Hepatocyte (in vitro differentiated cells): ENCODE measurements at places on chromosomes 2 and 18. TPM values are rescaled to one million over a fixed set of nuclear protein-coding genes. Genes with fewer than 3 reads are reported as not detected.

- no peaks in the 10 kb centered on the region for H3K36me3 ChIP-seq
- peak; percentile 89 for DNase-seq
- H3K4me1 ChIP-seq: no peaks in the 10 kb centered on the region
- H3K4me3 ChIP-seq: peak within 1 kb of the TSS; percentile 62
These were observed at the start of gene GALNT13 for GRCh38 chr2:153871231-153872221. TSS of gene GALNT13 (plus strand) at chr2:153871922.

DNA sequence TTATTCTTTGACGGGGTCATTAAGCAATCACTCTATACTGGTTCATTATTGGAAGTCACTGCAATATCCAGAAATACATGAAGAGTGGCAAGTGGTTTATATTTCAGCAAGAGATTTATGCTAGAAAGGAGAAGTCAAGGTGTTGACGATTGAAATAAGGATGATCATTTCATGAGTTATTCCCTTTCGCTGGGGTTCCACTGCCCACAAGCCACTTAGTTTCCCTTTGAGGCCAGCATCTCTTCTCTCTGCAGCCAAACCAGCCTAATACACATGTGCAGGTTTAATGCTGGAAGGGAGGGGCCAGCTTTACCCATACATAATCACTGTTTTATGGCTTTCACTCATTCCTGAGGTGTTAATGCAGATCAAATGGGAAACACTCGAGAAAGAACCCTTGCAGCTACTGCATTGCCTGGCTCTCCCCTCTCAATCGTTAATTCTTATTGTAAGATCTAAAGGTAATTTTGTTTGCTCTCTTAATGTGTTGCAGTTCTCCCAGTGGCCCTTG, 108.4 kb downstream of the MEIS1 start:
- no peaks in the 10 kb centered on the region for H3K27me3 ChIP-seq
- no peak overlapping the region for H3K4me3 ChIP-seq
- H3K4me1 ChIP-seq: peaks cover 6% of the 10 kb centered on the region
- H3K36me3 ChIP-seq: no peaks in the 10 kb centered on the region
- DNase-seq: no peak
- H3K27ac ChIP-seq: no peak overlapping the region

GRCh38 chr2:100321179-100321865, 979 bp downstream of the LONRF2 start:
- no peak overlapping the region for H3K27ac ChIP-seq
- peak overlapping the region; percentile 55 for H3K4me3 ChIP-seq
- H3K36me3 ChIP-seq: no peaks in the 10 kb centered on the region
- DNase-seq: peak; percentile 81
- peaks cover 56% of the 10 kb centered on the region for H3K27me3 ChIP-seq

GRCh38 chr2:30208453-30208852, 22.9 kb upstream of the LBH start:
- DNase-seq: peak; percentile 86
- no peaks in the 10 kb centered on the region for H3K27me3 ChIP-seq
- no peaks in the 10 kb centered on the region for H3K36me3 ChIP-seq
- no peaks in the 10 kb centered on the region for H3K4me1 ChIP-seq

DNA sequence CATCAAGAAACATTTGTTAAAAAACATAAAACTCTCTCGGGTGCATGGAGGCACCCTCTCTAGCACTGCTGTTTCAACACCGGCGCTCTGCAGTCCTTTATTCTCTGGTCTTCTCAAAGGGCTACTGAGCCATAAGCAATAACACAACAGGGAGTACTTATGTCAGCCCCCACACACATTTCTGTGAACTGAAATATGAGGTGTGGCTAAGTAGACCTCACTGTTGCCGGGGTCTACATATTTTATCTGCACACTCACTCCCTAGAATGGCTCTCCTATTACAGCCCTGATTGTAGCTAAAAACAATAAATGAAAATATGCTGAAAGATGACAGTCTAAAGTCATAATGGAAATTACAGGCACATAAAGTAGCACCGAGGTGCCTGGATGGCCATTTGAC, 235.1 kb downstream of the GRB14 start:
- H3K4me3 ChIP-seq: no peak overlapping the region
- H3K36me3 ChIP-seq: no peaks in the 10 kb centered on the region
- no peak overlapping the region for H3K27ac ChIP-seq
- H3K4me1 ChIP-seq: no peaks in the 10 kb centered on the region
- no peak for DNase-seq

GRCh38 chr2:64792995-64793639, 139.4 kb upstream of the SERTAD2 start:
- no peak overlapping the region for H3K27ac ChIP-seq
- H3K4me1 ChIP-seq: peaks cover 20% of the 10 kb centered on the region
- no peaks in the 10 kb centered on the region for H3K36me3 ChIP-seq
- no peaks in the 10 kb centered on the region for H3K27me3 ChIP-seq
- no peak overlapping the region for H3K4me3 ChIP-seq

- H3K27me3 ChIP-seq: no peaks in the 10 kb centered on the region
- no peak overlapping the region for H3K4me3 ChIP-seq
- H3K27ac ChIP-seq: no peak overlapping the region
- no peaks in the 10 kb centered on the region for H3K36me3 ChIP-seq
These were observed 72.2 kb downstream of the EIPR1 start for GRCh38 chr2:3305431-3305830.

GRCh38 chr18:23932385-23933067, 82.0 kb upstream of the TTC39C start:
- no peak overlapping the region for H3K27ac ChIP-seq
- no peak for DNase-seq
- H3K4me1 ChIP-seq: no peaks in the 10 kb centered on the region
- H3K27me3 ChIP-seq: no peaks in the 10 kb centered on the region
- no peak overlapping the region for H3K4me3 ChIP-seq
- H3K36me3 ChIP-seq: no peaks in the 10 kb centered on the region

DNA sequence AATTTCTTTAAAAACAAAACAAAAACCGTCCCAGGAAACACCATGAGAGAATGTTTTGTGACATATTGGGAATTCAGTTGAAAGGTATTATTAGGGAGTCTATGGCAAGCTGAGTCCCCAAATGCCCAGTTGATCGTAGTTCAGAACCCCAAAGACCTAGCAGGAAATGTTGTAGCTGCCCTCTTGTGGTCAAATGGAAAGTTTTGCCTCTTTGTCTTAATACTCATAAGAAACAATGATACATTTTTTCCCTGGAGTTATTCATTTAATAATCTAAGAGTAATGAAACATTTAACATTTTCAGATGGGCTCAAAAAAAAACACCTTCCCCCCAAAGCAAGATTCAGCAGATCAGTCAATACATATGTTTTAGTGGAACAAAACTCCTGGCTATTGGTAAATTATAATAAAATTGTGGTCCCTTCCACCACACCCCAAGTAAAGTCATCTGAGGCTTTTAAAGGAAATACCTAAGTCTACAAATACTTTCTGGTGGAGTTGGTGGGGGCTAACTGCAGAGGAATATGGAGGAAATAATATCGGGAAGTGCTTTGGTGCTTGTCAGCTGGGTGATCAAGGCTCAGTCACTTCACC, 37.8 kb upstream of the EFEMP1 start:
- DNase-seq: peak; percentile 57
- no peak overlapping the region for H3K27ac ChIP-seq
- no peaks in the 10 kb centered on the region for H3K36me3 ChIP-seq
- no peaks in the 10 kb centered on the region for H3K4me1 ChIP-seq

GRCh38 chr2:187264612-187265011, 183.4 kb downstream of the CALCRL start:
- H3K36me3 ChIP-seq: no peaks in the 10 kb centered on the region
- no peak for DNase-seq
- no peak overlapping the region for H3K27ac ChIP-seq
- H3K27me3 ChIP-seq: no peaks in the 10 kb centered on the region

GRCh38 chr2:88051792-88052191, 3.8 kb downstream of the KRCC1 start:
- H3K36me3 ChIP-seq: no peaks in the 10 kb centered on the region
- no peaks in the 10 kb centered on the region for H3K27me3 ChIP-seq
- peaks cover 24% of the 10 kb centered on the region for H3K4me1 ChIP-seq
- no peak for DNase-seq

Gene PIEZO2
- polyA plus RNA-seq: 24.5 and 26.5 TPM in 2 replicates

Gene LIMS4
- 0.31 and 4.3 TPM in 2 replicates for polyA plus RNA-seq

Gene LONRF2
- 0.69 and 1.6 TPM in 2 replicates for polyA plus RNA-seq

Gene HES6
- 23.0 and 28.5 TPM in 2 replicates for polyA plus RNA-seq

Gene AAMP
- 166 and 179 TPM in 2 replicates for polyA plus RNA-seq
